ENCODE measurements at places on chromosomes 7 and 10. TPM values are rescaled to one million over a fixed set of nuclear protein-coding genes. Genes with fewer than 3 reads are reported as not detected.

- no peak for DNase-seq
- H3K27me3 ChIP-seq: no peaks in the 10 kb centered on the region
- no peaks in the 10 kb centered on the region for H3K36me3 ChIP-seq
- H3K27ac ChIP-seq: no peak overlapping the region
Observed at GRCh38 chr7:20601121-20601520, 14.3 kb upstream of the ABCB5 start.

GRCh38 chr7:128831178-128831993, 1.2 kb downstream of the FLNC start:
- no peaks in the 10 kb centered on the region for H3K36me3 ChIP-seq
- DNase-seq: no peak
- no peak overlapping the region for H3K4me3 ChIP-seq
- no peak overlapping the region for H3K27ac ChIP-seq
- peaks cover 5% of the 10 kb centered on the region for H3K4me1 ChIP-seq

GRCh38 chr10:110992006-110992800, 72.8 kb downstream of the SHOC2 start:
- no peak overlapping the region for H3K4me3 ChIP-seq
- DNase-seq: no peak
- no peaks in the 10 kb centered on the region for H3K36me3 ChIP-seq
- H3K4me1 ChIP-seq: no peaks in the 10 kb centered on the region
- H3K27me3 ChIP-seq: no peaks in the 10 kb centered on the region

Gene TMEM139
- 7.0 TPM for polyA plus RNA-seq

Gene SLC39A12
- polyA plus RNA-seq: not detected

DNA sequence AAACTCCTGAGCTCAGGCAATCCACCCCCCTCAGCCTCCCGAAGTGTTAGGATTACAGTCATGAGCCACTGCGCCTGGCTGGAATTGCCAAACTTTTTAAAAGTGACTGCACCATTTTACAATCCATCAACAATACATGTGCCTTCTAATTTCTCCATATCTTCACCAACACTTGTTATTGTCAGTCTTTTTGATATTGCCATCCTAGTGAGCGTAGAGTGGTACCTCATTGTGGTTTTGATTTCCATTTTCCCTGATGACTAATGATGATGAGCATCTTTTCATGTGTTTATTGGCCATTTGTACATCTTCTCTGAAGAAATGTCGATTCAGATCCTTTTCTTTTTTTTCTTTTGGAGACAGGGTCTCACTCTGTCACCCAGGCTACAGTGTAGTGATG, 21.7 kb upstream of the STRIP2 start:
- no peaks in the 10 kb centered on the region for H3K4me1 ChIP-seq
- H3K27ac ChIP-seq: no peak overlapping the region
- no peaks in the 10 kb centered on the region for H3K27me3 ChIP-seq
- H3K36me3 ChIP-seq: peaks cover 3% of the 10 kb centered on the region
- no peak for DNase-seq

Data from liver (tissue), 10 donors.